ENCODE measurements at places on chromosomes 13 and 19.

- no peak for DNase-seq
Observed at GRCh38 chr13:109545931-109546330, 240.5 kb downstream of the IRS2 start.

DNA sequence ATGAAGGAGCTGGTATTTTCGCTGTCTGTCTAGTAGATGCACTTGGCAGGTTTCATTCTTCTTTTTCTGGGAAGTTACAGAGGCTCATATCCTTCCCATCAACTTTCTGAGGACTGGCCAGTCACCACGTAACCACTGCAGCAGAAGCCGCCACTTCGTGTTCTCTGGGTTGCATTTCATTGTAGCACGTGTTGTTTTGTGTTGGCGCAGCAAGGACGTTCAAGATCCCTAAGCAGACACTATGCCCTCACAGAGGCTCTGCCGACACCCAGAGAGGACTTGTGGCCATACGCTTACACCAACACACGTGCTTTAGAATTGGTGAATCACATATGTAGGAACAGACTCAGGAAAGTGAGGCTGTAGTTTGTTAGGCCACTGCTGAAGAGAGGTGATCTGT is 42.2 kb upstream of the TEX29 start:
- no peak for DNase-seq

DNA sequence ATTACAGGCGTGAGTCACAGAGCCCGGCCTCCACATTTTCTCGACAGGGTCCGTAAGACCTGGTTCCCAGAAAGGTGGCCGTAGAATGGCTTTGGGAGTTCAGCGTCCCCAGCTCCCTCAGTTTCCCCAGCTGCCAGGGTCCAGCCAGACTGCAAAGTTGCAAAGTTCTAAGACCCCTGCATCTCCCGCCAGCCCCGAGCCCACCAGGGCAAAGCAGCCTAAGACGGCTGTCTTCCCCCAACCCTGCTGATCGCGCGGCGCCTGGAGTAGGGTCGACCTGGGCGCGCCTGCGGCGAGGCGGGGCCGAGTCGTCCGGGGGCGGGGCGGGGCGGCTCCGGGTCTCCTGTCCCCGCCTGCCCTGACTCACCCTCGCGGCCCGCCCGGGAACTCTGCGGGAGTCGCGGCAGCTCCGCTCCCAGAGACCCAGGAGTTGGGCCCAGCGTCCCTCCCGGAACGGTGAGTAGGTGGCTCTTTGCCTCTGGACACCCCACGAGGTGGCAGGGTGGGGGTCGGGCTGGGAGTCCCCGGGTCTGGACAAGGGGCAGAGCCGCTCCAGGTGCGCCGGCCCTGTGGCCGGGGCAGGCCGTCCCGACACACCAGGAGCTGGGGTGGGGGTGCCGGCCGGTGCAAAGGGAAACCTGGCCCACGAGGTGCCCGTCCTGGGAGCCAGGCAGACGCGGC is at the start of gene LRRC8E:
LRRC8E (plus strand) TSS at position 366 of the 681 bp plus-strand sequence. CDS start 7,094 bp downstream, outside the sequence.
- peak; percentile 45 for DNase-seq

DNA sequence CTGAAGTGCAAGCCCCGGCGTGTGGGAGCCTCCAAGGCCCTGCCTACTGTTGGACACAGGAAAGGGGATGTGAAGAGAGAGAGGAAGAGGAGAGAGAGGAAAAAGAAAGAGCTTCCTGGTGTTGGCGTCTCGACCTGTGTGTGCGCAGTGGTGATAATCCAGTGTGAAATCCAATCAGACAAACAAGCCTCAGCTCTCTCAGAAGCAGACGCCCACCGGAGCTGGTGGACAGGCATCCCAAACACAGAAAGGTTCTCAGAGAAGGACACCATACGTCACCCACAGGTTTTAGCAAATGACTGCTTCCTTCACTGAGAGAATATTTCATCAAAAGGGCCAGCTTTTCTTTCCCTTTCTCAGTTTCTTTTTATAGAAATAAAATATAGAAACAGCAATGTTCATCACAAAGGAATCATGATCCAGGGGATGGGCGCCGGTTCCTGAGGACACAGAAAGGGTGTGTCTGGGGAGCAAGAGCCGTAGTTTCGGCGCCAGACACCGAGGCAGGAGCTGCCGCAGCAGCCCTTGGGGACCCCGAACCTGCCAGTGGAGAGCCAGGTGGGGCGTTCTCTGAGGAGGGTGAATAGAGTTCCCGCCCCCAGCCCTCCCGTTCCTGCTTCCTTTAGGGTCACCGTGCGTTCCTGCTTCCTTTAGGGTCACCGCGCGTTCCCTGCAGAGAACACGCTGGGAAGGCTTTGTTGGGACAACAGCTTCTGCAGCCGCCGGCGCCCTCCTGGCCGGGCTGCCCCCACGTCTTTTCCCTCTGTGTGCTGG is 145.8 kb upstream of the SOX1 start:
- DNase-seq: no peak

DNA sequence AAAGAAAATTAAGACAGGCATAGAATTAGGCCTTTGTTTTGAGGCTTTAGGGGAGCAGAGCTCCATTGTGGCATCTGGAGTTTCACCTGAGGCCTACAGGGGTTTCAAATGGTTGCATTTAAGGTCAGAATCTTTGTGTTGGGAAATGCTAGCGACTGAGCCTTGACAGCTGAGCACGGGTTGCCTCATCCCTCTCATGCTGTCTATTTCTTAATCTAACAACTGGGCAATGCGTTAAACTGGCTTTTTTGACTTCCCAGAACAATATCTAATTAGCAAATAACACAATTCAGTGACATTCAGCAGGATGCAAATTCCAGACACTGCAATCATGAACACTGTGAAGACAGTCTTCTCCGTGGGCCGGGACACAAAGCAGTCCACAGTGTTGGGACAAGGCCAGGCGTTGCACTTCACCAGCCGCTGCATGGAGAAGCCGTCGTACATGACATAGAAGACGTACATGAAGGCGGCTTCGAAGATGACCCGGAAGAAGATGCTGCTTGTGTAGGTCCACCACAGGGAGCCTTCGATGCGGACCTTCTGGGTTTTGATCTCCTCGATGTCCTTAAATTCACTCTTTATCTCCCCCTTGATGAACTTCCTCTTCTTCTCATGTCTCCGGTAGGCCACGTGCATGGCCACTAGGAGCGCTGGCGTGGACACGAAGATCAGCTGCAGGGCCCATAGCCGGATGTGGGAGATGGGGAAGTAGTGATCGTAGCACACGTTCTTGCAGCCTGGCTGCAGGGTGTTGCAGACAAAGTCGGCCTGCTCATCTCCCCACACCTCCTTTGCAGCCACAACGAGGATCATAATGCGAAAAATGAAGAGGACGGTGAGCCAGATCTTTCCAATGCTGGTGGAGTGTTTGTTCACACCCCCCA is 3.8 kb downstream of the GJB2 start:
- no peak for DNase-seq

DNA sequence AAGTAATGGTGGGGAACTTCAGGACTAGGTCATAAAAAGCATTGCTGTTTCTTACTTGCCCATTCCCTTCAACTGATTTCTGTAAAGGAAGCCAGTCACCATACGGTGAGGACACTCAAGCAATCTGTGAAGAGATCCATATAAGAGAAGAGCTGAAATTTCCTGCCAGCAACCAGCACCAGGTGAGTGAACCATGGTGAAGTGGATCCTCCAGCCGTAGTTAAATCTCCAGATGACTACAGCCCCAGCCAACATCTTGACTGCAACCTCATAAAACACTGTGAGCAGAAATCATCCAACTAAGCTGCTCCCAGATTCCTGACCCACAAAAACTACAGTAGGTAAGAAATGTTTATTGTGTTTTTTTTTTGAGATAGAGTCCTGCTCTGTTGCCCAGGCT is 3.8 kb upstream of the SLC6A16 start:
- DNase-seq: no peak

GRCh38 chr13:32334671-32335070 is 19.4 kb downstream of the BRCA2 start:
- DNase-seq: no peak

DNA sequence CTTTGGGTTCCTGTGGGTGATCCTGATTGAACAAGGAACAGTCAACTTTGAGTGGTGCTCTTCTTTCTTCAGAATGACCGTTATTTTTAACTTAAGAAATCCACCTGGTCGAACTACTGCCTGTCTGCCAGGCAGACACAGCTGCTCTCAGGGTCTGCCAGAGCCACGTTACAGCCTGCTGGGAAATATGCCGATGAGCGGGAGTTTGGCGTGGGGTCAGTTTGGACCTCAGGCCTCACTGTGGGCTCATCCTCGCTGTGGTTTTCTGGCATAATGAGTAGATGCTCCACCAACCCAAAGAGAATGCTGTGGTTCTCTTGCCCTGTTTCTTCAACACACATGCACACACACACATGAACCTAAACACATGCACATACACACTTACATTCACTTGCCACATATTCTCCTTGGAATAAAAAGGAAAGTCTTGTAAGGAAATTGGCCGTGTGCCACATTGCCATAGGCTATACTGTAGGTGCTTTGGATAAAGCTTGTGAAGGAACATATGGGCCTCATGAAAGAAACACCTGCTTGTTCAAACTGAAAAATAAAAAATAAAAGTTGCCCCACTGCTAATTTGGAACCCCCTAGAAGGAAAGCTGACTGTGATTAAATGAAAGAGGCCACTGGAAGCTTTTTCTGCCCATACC is 598.7 kb upstream of the KLF12 start:
- DNase-seq: no peak

- no peak for DNase-seq
Observed at GRCh38 chr19:41161903-41162302, 31.1 kb upstream of the CYP2S1 start.

GRCh38 chr13:48235341-48236135 is 2.5 kb downstream of the ITM2B start:
- no peak for DNase-seq

DNA sequence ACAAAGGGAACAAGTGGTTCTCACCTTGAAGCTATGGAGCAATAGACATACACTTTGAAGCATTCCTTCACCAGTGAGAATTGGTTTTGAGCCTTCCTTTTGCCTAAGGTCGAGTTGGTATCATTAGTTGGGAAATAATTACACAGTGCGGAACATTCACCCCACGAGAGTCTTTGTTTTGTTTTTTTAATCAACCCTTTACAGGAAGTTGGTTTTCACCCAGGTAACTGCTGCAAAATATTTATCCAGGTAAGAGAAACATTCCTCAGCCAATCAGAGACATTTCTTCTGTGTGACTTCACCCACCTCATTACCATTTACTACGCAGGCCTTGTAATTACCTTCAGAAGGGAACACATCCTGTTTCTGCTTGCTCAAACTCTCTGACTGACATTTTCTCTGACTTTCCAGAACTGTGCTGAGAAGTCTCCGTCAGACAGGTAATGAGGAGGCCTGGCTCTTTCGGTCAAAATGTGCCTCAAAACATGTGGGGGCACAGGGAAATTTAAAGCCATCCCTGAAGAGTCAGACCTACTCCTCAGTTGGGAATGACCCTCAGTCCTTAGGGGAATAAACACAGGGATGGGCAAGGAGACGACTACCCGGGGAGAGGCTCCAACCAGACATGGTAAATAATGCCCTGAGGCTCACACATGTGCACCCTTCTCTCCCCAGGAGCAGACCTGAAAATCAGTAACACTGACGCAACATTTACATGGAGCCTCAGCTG is 22.7 kb upstream of the SERP2 start:
- DNase-seq: no peak

GRCh38 chr13:55000844-55001243 is 1972.2 kb downstream of the OLFM4 start:
- DNase-seq: no peak

GRCh38 chr19:46733690-46734292 is 12.1 kb upstream of the FKRP start:
- DNase-seq: no peak

- no peak for DNase-seq
Observed at GRCh38 chr19:14516746-14517438, 1.3 kb downstream of the DNAJB1 start.

- peak; percentile 76 for DNase-seq
Observed at GRCh38 chr19:56252699-56253422, 19.7 kb upstream of the EDDM13 start.

GRCh38 chr19:36745870-36746269 is 26.7 kb downstream of the ZNF850 start:
- no peak for DNase-seq

- DNase-seq: peak; percentile 56
Observed at GRCh38 chr19:13241231-13242104, 91.3 kb downstream of the IER2 start.

GRCh38 chr13:76043874-76044273 is 407.7 kb downstream of the LMO7 start:
- no peak for DNase-seq

GRCh38 chr19:19650331-19650730 is 6.9 kb upstream of the GMIP start:
- DNase-seq: no peak

GRCh38 chr13:58999851-59000250 is 1163.9 kb downstream of the DIAPH3 start:
- DNase-seq: no peak

DNA sequence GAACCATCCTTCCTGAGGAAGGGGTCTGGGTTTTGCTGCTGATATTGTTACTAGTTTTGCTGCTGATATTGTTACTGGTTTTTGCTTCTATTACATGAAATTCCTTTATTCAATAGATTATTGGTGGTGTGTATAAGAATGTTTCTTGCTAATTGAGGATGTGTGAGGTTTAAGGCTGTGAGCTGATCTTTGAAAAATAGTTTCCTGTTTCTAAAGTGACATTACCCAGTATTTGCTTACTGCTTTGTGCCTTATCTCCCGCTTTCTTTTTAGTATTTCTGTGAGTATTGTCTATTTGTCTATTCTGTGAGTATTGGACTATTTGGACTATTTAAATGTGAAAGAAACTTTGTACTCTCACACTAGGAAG is 38.2 kb upstream of the C1QTNF9 start:
- no peak for DNase-seq
